Kidney (tissue), 22 donors: ENCODE measurements at places on chromosomes 3 and 15. TPM values are rescaled to one million over a fixed set of nuclear protein-coding genes. Genes with fewer than 3 reads are reported as not detected.

DNA sequence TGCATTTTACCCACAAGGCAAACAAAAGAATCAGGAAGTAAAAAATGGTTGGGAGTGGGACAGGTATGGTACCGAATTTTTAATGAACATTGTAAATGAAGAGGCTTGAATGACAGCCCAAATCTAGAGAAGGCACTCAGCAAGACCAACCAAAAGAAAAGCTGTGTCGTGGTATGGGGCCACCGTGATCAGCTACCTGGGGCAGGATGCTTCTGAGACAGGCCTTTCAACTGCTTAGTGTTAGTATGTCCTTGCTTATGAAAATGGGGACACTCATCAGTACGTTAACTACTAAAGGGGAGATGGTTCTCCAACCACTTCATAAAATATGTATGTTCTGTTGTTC, 228.7 kb upstream of the ST8SIA2 start:
- H3K4me3 ChIP-seq: no peak overlapping the region
- H3K4me1 ChIP-seq: no peaks in the 10 kb centered on the region
- DNase-seq: no peak
- no peak overlapping the region for H3K27ac ChIP-seq

GRCh38 chr3:54188176-54188791, 65.9 kb downstream of the CACNA2D3 start:
- no peak overlapping the region for H3K27ac ChIP-seq
- peak; percentile 74 for DNase-seq
- H3K27me3 ChIP-seq: no peaks in the 10 kb centered on the region

ADGRG7 gene
- total RNA-seq: not detected

- no peaks in the 10 kb centered on the region for H3K27me3 ChIP-seq
- DNase-seq: no peak
- H3K4me3 ChIP-seq: no peak overlapping the region
Measured at GRCh38 chr3:165532851-165533250, 304.4 kb downstream of the BCHE start.

ILDR1 gene
- total RNA-seq: 17.7 TPM

DNA sequence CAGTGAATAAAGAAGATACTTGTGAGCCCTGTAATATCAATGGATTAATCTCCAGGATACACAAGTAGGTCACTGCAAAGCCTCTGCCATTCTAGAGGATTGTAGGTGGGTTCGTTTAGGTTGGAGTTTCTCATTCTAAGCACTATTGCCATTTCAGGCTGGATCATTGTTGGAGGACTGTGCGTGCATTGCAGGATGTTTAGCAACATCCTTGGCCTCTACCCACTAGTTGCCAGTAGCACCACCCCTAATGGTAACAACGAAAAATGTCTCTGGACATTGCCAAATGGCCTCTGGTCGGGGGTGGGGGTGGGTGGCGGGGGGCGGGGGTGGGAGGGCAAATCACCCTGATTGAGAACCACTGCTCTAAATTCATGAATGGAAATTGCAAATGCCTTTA, 4.9 kb upstream of the IFT57 start:
- H3K27ac ChIP-seq: no peak overlapping the region
- no peaks in the 10 kb centered on the region for H3K27me3 ChIP-seq
- DNase-seq: no peak

DNA sequence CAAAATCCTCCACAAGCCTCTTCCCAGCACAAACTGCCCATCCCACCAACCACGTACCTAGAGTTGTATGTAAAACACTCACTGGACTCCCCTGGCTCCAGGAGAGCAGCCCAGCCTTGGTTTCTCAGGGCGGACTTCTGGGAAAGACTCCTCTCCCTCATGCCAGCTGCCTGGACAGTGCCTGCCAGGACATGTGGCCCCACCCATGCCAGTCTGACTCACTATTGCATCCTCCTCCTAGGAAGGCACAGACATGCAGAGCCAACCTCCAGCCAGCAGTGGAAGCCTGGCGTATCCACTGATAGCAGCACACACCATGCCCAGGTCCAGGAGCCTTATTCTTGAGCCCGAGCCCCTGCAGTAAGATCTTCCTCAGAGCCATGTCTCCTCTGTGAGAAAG, 8.6 kb downstream of the PKM start:
- no peak for DNase-seq
- no peaks in the 10 kb centered on the region for H3K27me3 ChIP-seq
- H3K4me1 ChIP-seq: no peaks in the 10 kb centered on the region
- no peak overlapping the region for H3K4me3 ChIP-seq

DNA sequence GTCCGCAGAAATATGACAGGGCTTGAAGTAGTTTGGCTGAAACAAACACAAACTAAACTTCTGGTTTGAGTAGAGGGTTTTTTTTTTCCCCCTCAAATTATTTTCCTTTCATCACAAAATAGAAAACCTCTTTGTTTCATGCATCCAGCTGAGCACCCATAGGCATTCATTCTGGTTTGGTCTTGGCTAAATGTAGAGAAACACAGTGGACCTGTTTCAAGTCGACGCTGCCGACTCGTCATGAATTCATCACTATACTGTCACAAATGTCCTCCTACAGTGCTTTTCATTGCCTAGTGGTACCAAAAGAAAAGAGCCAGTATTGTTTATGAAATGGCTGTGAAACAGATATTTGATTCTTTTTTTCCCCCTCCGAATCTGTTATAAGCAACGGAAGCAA, 52.4 kb upstream of the GYG1 start:
- H3K4me3 ChIP-seq: no peak overlapping the region
- no peak for DNase-seq
- H3K27ac ChIP-seq: no peak overlapping the region
- no peaks in the 10 kb centered on the region for H3K4me1 ChIP-seq

DNA sequence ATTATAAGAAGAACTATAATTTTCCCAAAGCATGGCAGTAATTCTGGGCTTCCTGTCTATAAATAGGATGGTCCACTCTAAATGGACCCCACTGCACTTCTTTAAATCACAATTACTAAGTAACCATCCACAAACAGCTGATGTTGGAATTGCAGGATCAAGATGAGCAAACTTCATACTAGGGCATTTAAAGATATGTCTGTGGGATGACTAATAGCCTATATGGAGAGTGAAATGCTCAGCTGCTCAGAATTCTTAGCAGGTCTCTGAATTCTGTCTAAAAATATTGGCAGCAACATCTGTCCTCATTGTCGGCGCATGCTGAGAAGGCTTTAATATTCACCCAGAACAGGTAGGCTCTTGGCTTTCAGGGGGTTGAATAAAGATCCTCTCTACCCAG, 140.4 kb downstream of the SATB1 start:
- no peak overlapping the region for H3K4me3 ChIP-seq
- no peak overlapping the region for H3K27ac ChIP-seq
- no peaks in the 10 kb centered on the region for H3K27me3 ChIP-seq
- no peaks in the 10 kb centered on the region for H3K36me3 ChIP-seq

DNA sequence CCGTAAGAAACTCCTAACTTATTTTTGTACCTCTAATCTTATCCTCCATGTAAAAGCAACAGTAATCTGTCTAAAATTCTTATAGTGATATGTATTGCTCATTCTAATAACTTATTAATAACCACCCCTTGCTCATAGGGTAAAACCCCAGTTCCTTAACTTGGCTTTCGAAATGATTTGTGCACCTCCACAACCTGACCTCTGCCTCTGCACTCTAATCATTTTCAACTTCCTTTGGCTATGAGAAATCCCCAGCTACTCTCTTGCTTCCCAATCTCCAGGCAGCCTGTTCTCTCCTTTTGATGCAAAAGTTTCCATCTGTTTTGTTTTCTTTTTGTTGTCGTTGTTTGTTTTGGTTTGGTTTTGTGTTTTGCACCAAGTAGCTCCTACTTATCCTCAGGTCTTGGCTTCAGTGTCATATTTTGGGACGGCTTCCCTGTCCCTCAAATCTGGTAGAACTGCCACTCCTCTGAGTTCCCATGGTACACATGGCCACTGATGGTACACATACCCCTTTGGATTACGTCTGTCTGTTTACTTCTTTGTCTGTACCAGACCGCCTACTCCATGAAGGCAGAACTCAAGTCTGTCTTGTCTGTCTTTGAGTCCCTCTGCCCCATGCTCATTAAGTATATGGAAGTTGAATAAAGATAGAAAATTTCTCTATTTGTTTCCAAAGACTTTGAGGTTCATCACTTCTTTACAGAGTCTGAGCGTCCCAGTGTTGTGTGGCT, 105.6 kb upstream of the TGFBR2 start:
- no peaks in the 10 kb centered on the region for H3K4me1 ChIP-seq
- no peak overlapping the region for H3K27ac ChIP-seq
- no peak overlapping the region for H3K4me3 ChIP-seq
- no peaks in the 10 kb centered on the region for H3K27me3 ChIP-seq
- DNase-seq: no peak

FOXL2 gene
- not detected for total RNA-seq

DNA sequence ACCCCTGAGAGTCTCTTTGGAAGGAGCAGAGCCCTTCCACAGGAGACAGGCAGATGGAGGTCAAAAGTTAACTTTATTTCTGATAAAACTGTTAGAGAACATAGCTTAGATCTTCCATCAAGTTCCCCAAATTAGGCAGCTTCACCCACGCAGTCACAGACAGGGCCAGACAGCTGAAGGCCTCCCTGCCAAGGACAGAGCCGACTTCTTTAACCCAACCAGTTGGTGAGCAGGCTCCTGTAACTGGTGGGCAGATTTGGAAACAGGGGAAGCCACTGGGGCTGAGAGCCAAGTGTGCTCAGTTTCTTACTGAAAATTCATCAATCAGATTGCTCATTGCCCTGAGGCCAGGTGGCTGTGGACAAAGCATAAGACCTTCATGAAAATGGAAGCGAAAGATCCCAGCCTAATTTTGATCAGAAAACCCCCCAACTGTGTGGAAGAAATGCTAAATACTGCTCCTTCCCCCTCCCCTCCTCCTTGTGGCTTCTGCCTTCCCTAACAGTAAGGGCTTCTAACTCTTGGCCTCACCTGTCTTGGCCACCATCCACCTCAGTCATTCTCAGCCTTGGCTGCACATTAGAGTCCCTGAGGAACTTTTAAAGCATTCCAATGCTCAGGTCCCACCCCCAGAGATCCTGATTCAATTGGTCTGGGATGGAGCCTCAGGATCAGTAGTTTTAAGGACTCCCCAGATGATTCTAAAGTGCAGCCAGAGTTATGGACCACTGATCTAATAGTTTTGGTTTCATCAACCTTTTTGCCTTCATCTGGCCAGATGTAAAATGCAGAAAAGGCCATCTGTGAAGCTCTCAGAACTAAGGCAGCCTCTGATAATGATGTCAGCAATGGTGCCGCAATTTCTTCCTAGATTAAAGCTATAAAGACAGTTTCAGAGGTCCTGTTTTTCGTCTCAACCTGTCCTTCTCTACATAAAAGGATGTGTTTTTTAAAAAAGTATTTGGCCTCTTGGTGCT, 11.5 kb downstream of the CLRN1 start:
- no peaks in the 10 kb centered on the region for H3K27me3 ChIP-seq
- no peak for DNase-seq
- no peak overlapping the region for H3K27ac ChIP-seq
- no peaks in the 10 kb centered on the region for H3K4me1 ChIP-seq
- no peaks in the 10 kb centered on the region for H3K36me3 ChIP-seq

DNA sequence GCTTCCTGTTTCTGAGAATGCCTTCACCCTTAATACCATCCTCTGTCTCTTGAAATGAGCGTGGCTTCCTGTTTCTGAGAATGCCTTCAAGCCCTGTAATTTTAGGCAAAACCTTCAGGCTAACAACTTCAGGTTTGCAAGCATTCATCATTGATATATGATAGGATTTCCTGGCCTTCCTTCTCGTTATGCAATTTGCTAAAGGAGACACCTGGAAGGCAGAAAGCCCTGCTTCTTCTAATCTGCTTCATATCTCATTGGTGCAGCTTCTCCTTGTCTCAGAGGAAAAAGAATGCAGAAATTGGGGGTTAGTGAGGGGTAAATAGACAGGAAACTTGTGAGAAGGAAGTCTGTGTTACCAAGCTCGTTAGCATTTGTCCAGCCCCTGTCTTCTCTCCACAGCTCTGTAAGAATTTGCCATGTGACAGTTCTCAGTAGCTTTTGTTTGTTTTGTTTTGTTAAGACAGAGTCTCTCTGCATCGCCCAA, 7.3 kb downstream of the ARL6IP5 start:
- peak overlapping the region; percentile 12 for H3K27ac ChIP-seq
- DNase-seq: no peak

DNA sequence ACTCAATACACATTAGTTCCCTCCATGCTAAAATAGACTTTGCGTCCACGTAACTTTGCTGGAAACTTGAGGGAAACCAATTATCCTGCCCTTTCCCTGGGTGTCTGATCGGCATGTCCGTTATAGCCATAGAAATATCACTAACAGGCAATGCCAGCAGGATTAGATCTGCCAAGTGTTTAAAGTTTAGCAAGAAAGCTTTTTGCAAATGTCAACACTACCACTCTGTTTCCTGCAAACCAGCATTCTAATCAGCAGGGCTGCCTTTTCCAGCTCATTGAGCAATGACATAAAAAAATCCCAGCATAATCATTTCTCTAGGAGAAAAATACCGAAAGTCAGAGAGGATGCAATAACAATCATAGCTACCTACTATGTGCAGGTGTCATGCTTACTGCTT, 60.9 kb downstream of the NOX5 start:
- no peaks in the 10 kb centered on the region for H3K36me3 ChIP-seq
- no peaks in the 10 kb centered on the region for H3K27me3 ChIP-seq
- peak overlapping the region; percentile 8 for H3K27ac ChIP-seq
- H3K4me3 ChIP-seq: peak overlapping the region; percentile 57
- H3K4me1 ChIP-seq: no peaks in the 10 kb centered on the region

TUSC7 gene
- not detected for total RNA-seq

DNA sequence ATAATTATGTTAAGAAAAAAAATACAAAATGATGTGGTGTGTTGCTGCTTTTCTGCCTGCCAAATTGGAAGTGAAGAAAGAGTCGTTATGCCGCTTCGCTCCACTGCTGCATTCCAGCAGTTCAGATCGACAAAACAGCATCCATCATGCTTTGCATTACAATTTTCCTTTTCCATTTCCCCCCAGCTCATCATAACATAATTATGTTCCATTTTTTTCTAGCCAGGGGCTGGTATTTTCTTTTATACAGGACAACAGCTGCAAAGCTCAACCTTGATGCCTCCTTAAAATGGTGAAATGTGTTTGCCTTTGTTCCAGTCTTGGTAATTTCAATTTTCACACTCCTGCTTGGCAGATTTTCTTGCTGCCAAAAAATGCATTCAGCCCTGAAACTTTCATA, 44.9 kb upstream of the KBTBD12 start:
- H3K36me3 ChIP-seq: no peaks in the 10 kb centered on the region
- H3K27me3 ChIP-seq: no peaks in the 10 kb centered on the region
- no peak for DNase-seq
- H3K4me1 ChIP-seq: no peaks in the 10 kb centered on the region
- no peak overlapping the region for H3K27ac ChIP-seq
- H3K4me3 ChIP-seq: no peak overlapping the region

CLDN18 gene
- total RNA-seq: not detected

CYP1A1 gene
- total RNA-seq: 0.13 TPM
